COLO829 (cell line): ENCODE measurements at places on chromosomes 1 and 21.

GRCh38 chr1:218847089-218847768, 326.4 kb upstream of the LYPLAL1 start:
- no peak for DNase-seq

DNA sequence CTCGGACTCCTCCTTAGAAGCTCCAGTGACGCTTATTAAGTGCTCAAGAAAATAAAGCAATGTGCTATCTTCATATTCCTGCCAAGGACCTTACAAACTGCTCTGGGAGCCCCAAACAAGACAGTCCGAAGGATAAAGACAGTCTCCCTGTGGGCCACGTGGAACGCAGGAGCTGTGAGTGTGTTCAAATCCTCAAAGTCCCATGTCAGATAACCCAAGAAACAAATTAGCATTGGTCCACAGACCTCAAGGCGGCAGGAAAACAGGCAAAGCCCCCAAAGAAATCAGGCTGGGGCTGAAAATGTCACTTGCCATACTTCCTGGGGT, 3.0 kb upstream of the NAV1 start:
- DNase-seq: no peak

DNA sequence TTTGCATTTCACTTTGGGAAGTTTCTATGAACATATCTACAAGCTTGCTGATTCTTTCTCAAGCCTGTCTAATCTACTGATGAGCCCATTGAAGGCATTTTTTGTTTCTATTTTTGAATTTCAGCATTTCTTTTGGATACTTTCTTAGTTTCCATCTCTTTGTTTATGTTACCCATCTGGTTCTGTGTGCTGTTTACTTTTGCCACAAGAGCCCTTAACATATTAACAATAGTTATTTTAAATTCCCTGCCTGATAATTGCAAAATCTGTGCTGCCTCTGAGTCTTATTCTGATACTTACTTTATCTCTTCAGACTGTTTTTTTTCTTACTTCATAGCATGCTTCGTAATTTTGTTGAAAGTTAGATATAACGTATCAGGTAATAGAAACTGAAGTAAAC, 75.8 kb upstream of the ZRANB2 start:
- no peak for DNase-seq

DNA sequence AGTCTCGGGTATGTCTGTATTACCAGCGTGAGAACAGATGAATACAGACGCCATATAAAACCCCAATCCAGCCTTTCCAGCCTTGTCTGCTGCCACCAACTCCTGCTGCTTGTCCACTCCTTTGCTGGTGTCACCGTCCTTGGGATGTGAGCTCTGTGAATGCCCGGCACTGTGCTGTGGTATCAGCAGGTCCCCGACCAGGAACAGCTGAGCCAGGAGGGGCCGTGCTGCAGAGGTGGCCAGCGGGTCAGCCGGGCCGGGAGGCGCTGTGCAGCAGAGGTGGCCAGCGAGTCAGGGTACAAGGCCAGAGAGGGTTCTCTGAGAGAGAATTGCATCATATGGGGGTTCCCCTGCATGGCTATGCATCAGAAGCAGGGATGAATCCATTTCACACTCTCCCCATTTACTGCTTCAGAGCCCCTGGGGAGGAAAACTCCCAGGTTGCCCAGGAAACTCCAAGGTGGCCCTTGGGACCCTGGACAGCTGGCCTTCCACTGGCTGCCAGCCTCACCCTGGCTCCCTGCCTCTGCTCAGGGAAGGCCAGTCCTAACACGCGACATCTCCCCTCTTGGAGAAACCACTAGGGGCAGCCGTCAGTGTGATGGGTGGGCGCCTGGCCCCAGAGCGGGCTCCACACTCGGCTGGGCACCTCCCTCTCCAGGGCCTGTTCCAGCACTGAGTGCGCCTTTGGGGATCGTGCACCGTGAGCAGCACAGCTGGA, 122.4 kb upstream of the COL6A1 start:
- no peak for DNase-seq

- DNase-seq: no peak
Observed at GRCh38 chr1:200437556-200438203, 27.8 kb upstream of the ZNF281 start.

GRCh38 chr1:204529371-204529895, 13.2 kb downstream of the MDM4 start:
- no peak for DNase-seq

- no peak for DNase-seq
Observed at GRCh38 chr1:22830041-22830566, 119.5 kb downstream of the EPHB2 start.

DNA sequence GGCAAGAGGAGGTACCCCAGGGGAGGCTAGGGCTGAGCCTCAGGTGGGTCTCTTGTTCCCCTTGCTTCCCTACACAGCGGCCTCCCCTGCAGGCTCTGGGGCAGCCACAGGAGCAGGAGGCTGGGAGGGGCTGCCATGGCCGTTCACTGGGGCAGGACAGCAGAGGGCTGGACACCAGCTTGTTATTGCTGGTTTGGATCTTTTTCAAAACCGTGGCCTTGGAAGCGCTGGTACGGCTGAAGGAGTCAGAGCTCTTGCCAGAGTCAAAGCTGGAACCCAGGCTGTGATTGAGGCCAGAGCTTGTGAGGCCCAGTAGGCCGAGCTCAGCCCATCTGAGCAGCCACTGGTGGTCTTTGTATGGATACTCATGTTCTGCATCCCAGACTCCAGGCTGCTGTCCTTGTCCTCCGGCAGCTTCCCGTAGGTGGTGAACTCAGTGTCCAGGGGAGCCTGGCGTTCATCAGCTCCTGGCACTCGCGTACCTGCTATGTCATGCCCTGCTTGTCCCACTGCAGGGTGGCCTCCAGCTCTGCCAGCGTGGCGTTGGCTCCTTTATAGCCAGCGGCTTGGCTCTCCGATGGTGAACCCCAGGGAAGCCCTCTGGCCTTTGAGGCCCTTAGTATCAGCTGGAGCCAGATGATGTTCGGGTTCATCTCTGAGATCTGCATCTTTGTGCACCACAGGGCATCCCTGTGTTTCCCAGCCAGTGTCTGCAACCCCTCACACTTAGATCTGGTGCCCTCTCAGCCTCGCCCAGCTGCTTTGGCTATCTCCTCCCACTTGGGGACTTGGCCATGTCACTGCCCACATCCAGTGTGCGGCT, 40.3 kb upstream of the THEM4 start:
- no peak for DNase-seq

DNA sequence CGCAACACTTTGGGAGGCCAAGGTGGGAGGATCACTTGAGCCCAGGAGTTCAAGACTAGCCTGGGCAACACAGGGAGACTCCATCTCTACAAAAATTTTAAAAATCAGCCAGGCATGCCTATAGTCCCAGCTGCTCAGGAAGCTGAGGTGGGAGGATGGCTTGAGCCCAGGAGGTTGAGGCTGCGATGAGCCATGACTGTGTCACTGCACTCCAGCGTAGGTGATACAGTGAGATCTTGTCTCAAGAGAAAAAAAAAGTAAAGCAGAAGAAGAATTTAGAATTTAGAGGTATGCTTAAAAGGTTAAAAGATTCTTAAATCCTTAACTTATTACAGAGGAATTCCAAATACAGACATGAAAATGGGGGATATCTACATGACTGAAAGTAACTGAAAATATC, 79.5 kb downstream of the SMYD3 start:
- DNase-seq: no peak

- no peak for DNase-seq
Observed at GRCh38 chr1:28871631-28872401, 42.6 kb upstream of the EPB41 start.

GRCh38 chr1:12185918-12186678, 19.3 kb downstream of the TNFRSF1B start:
- no peak for DNase-seq
